Natural killer cell treated with Interleukin-12 subunit alpha and Interleukin-12 subunit beta and Interleukin-15 and Interleukin-18, amount 100 ng/mL, for 72 hours (primary cell): ENCODE measurements at places on chromosomes 12 and 14. TPM values are rescaled to one million over a fixed set of nuclear protein-coding genes. Genes with fewer than 3 reads are reported as not detected.

DNA sequence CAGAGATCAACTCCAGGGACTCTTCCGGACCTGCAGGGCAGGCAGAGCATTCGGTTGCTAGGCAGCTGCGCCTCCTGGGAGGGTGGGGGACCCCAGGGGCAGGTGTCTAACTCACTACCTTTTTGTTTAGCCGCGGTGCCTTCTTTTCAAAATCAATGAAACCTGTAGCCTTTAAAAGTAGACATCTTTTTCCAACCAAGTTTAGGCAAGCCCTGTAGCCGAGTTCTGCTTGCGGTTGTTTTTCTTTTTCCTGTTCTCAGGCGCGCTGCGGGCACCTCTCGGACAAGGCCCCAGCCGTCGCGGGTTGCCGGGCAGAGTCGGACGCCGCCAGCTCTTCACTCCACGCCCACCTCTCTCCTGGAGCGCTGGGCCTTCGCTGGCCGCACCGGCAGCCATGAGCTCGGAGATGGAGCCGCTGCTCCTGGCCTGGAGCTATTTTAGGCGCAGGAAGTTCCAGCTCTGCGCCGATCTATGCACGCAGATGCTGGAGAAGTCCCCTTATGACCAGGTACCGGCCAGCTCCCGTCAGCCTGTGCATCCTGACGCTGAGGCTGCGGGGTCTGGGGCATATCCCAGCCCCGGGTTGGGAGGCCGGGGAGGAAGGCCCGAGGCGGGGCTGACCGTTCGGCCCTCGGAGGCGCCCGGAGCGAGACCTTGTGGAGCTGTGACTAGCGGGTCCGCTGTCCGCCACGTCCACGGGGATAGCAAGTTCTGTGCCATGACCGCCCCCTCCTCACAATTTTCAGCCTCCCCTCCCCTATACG lies at the start of gene TTC8:
TTC8 (plus strand) TSS at position 338 of the 764 bp plus-strand sequence; CDS start at position 395, 57 bp downstream.
- peak; percentile 86 for DNase-seq

DNA sequence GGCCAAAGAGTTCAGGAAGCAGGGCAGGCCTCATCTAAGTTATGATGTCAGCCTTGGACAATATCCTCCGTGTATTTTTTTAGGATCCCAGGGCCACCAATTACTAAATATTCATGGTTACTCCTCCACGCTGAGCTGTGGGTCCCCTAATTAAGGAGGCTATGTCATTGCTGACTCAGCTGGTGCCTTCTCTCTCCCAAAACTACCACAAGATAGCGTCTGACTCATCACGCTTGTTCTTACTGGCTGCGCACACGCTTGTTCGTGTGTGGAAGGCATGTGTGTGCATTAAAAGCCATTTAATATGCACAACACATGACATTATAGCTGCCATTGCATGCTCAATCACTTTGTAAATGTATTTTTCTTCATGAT lies 78.3 kb downstream of the GSC start:
- no peak for DNase-seq

- DNase-seq: no peak
Measured at GRCh38 chr12:6394398-6394797, 10.4 kb downstream of the LTBR start.

GRCh38 chr14:25843481-25844470 lies 754.1 kb downstream of the NOVA1 start:
- no peak for DNase-seq

GRCh38 chr14:49193332-49194065 lies 392.7 kb downstream of the RPS29 start:
- no peak for DNase-seq

DNA sequence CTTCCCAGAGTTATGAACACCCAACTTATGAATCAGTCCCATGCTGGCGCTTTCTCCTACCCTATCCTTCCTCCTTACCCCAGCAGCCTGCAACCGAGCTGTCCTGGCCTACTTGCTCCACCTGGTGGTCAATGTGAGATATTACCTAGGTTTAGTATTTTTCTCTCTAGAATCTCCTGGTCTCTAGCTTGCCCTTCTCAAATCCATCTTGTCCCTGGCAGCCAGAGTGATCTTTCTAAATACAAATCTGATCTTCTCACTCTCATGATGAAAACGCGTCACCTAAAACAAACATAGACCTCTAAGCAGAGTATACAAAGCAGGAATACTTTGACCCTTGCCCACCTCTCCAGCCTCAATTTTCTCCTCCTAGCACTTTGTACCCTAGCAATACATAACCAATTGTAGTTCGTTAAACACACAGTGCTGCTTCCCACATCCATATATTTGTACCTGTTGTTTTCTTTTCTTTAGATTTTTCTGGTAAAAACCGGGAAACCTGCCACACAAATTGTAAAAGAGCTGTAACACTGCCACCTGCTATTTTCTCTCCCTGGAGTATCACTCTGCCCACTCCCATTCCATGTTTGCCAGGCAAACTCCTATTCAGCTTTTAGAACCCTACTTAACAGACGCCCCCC lies 20.0 kb upstream of the TCP11L2 start:
- no peak for DNase-seq

The AICDA gene
- total RNA-seq: 0.67 TPM

The NINJ2 gene
- total RNA-seq: 8.6 TPM

The ZNF385A gene
- 1.1 TPM for total RNA-seq

The TGM1 gene
- total RNA-seq: 8.7 TPM

The CNTN1 gene
- not detected for total RNA-seq

The HPD gene
- not detected for total RNA-seq

The CCDC196 gene
- not detected for total RNA-seq

The SMCO2 gene
- 1.0 TPM for total RNA-seq

The ENO2 gene
- total RNA-seq: 151 TPM

The ALDH1L2 gene
- 0.29 TPM for total RNA-seq
